Amniotic stem cell (primary cell): ENCODE measurements at places on chromosomes 6 and 20.

DNA sequence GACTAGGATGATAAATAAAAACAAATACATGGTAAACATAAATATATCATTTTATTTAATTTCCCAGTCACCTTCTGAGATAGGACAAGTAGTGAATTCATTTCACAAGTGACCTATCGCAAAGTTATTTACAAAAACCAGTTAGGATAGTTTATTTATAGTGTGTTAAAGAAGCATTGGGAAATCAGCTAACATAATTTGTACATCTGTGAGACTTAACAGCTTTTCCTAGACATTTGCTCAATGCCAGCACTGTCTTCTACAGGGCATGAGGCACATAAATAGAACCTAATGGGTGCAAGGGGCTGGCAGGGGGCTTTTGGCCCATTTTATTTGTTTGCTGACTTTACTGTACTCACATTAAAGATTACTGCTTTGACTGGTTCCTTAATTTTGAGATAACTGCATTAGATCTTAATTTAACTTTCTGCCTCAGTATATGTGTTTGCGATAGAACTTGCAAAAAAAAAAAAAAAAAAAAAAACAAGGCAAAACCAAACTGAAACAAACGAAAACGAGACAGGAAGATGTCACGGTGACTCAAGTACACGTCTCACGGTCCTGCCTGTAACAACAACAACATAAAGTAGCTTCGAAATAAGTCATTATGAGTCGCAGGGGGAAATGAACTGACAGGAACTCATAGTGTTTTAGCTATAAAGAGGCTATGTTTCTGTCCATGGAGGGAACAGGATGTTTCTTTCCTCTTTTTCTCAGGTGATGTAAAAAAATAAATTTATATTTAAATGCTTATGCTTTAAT is 133.7 kb upstream of the GMDS start:
- peak; percentile 9 for DNase-seq

- no peak for DNase-seq
Measured at GRCh38 chr20:41573955-41574354, 44.2 kb downstream of the CHD6 start.

- no peak for DNase-seq
Measured at GRCh38 chr6:44339763-44340625, 2.5 kb upstream of the SPATS1 start.

DNA sequence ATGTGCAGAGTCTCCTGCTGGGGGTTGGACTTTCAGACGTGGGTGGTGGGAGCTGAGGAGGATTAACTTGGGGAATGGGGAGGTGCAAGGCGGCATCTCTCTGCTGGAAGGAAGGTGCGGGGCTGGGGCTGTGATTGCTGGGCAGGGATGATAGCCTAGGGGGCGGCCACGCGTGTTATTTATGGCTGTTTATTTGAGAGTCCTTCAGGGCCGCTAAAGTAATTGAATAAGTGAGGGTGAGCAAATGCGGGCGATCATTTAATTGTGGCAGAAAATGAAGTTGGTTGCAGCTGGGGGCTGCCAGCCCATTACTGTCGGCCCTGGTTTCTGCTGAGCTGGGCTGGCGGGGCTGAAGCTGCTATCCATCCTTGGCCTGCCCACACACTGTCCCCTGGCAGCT is 7.5 kb upstream of the IP6K3 start:
- DNase-seq, result no peak

DNA sequence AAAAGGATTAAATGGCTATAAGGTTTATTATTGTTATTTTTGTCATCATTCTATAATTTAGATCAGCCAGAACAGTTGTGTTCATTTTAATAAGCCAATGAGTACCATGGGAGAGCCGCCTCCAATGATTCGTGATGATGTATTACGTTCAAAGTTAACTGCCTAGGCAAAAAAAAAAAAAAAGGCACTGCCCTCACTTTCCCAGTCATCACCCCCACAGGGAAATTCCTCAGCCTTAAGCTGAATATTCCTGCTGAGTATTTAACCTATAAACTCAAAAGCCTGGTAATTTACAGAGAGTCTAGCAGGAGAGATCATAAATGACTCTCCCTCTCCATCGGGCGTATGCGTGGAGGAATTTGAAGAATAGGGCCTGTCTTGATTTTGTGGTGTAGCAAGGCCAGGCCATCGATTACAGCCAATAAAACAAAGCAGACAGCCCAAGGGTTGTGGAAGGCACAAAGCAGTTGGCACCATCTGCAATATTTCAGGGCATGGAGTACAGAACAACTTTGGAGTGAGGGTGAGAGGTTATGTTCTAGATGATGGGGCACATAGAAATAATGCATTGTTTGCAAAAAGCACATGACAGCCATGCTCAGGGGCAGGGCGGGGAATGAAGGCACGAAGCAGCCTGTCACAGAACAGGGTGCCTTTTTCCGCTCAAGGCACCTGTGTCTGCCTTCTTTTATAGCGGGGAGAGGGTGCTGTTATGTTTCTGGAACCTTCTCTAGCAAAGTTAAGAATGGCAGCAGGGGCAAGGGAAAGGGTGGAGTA is 138.2 kb upstream of the DTNBP1 start:
- DNase-seq, result no peak

DNA sequence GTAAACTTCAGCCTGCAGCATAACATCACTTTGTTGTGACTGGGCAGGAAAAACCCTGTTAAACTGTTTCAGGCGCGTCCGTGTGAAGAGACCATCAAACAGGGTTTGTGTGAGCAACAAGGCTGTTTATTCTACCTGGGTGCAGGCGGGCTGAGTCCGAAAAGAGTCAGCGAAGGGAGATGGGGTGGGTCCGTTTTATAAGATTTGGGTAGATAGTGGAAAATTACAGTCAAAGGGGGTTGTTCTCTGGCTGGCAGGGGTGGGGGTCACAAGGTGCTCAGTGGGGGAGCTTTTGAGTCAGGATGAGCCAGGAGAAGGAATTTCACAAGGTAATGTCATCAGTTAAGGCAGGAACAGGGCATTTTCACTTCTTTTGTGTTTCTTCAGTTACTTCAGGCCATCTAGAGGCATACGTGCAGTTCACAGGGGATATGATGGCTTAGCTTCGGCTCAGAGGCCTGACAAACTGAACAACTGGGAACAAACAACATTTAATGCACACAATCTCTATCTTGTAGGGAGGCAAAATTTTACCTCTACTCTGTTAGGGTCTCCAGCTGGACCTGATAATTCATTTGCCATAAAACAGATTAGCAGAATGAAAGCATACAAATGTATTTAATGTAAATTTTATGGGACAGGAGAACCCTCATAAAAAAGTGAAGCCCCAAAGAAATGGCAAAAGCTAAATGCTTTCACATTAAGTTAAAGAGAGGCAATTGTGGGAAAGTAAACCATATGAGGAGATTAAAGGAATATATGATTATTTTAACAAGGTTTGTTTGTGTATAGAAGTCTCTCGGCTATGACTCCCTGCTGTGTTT is 58.3 kb upstream of the HFE start:
- no peak for DNase-seq

DNA sequence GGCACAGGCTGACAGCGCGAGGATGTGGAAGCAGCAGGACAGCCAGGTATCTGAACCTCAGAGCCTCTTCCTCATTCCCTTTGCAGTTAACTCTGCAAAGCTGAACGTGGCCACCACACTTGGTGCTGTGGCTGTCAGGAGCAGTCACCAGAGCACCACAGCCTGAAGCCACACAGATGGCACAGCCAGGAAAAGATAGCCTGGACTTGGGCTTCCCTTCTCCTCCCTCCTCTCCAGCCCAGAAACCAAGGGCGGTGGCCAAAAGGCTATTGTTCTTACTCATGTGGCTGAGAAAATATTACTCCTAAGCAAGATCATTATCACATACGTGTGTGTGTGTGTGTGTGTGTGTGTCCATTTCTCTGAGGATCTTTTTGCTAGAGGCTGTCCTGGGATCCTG is 39.8 kb downstream of the CD164 start:
- DNase-seq, result no peak

DNA sequence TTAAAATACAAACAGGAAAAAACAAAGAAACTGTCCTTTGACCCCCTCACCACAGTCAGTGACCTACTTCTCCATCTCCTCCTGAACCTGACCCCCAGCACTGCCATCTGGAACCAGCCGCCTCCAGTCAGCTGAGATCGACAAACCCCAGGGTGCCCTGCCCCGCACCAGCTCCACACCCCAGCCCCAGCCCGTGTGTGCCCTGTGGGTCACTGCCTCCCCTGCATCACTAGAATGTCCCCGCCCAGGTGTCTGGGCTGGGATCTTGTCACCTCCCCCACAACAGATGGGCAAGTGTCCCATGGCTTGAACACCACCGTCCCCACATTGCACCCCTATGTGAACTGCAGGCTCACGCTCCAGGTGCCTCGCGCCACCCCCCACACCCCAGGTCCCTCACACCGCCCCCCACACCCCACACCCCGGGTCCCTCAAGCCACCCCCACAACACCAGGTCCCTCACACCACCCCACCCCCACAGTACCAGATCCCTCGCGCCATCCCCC is 13.3 kb downstream of the TAF4 start:
- no peak for DNase-seq

DNA sequence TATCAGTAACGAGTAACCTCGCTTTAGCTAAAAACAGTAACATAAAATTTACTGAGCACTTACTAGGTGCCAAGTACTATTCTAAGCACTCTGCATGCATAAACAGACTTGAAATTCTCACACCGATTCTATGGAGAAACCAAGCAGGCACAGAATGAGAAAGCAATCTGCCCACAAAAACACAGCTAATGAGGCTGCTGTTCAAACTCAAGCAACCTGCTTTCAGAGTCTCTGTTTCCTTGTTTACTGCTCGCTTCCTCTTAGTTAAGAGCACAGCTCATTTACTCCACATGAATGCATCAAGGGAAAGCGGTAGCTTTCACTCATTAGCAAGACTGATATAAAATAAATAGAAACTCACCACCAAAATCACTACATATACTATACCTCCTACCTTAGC is 37.4 kb downstream of the PRKN start:
- no peak for DNase-seq

- DNase-seq, result no peak
Measured at GRCh38 chr6:3319610-3320200, 61.0 kb downstream of the PSMG4 start.

DNA sequence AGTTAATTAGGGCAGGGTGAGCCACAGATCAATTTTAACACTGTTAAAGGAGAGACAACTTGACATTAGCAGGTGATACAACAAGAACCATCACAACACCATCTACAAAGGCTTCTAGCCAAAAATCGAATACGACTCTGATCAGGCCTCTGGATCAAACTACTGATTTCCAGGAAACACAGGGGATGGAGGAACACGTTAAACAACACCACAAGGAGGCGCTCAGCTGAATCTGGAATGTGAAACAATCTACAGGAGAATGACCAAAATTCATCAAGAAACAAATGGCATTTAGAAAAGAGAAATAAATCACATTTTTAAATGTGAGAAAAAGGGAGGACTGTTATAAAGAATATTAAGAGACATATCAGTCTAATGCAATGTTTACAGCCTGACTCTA is 13.5 kb upstream of the MAFB start:
- DNase-seq, result no peak

GRCh38 chr6:44967481-44967880 is 360.6 kb upstream of the RUNX2 start:
- no peak for DNase-seq

DNA sequence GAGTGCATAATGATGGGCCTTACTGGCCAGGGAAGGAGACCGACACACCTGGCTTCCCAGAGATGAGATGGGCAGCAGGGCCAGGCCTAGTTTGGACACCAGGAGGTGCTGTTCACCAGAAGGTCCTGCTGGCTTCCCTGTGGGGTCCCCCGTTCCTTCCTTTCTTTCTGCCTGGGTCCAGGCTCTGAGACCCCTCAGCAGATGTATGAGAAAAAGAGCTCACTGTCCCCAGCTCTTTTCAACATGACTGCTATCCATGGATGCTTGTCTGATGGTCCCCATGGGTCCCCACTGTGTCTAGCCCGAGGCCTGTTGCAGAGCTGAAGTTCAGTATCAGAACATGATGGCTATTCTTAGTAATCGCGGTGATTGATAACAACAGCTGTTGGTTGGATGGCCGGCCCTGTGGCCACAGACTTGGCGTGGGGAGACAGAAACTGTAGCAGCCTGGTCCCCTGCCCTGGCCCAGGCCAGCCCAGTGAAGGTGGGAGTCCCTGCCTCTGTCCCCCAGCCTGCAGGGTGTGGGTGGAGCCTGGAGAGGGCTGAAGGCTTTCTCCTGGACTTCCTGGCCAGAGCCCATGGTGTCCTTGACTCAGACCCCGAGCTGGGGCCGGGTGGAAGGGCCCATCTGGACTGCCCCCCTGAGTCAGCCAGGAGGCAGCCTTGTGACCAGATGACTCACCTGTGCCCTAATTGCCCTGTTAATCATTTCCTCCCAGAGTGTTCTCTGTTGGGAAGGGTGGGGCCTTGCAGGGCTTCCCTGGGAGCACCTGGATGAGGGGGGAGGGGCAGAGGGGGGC is 9.9 kb upstream of the BAK1 start:
- DNase-seq, result peak; percentile 35

DNA sequence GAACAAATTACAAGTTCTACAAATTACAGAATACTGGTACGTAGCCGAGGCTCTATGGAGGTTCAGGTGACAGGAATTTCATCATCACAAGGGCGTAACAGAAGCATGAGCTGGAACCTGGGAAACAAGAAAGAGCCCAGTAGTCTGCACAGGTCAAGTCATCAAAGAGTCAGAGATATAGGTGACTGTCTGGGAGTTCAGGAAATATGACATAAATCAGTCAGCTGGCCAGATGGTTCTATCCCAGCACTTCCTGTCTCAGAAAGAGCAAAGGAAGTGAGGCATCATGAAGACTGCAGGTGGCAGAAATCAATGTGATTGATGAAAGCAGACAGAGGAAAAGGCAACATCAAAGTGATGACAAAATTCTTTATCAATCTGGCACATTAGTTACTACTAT is 23.3 kb downstream of the MYCT1 start:
- no peak for DNase-seq

GRCh38 chr6:74967821-74968220 is 238.0 kb downstream of the COL12A1 start:
- DNase-seq, result no peak

DNA sequence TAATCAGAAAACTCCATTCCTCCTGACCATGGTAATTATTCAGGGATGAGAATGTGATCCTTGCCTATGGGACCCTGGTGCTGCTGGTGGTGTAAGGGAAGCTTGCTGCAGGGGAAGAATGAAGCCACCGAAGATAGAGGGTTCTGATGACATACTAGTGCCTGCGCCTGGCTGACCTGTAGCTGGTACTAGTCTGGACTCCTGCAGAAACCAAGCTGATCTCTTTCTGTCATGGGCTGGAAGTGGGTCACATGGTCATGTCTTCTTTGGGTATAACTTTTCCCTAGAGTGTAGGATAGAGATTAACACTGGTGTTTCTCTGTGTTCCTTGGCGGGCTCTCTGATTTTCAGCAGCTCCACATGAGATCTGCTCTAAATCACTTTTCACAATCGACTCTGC is 8.6 kb upstream of the SLC4A11 start:
- DNase-seq, result no peak

- DNase-seq, result no peak
Measured at GRCh38 chr6:151101161-151101815, 138.5 kb upstream of the AKAP12 start.

GRCh38 chr6:109449795-109450673 is 5.5 kb downstream of the MICAL1 start:
- no peak for DNase-seq

GRCh38 chr6:168648240-168649125 is 207.5 kb downstream of the SMOC2 start:
- DNase-seq, result no peak
